ENCODE measurements at places on chromosomes 4 and X. TPM values are rescaled to one million over a fixed set of nuclear protein-coding genes. Genes with fewer than 3 reads are reported as not detected.

Gene JCHAIN
- 0.79 TPM for total RNA-seq

GRCh38 chr4:6730603-6731317, 14.8 kb downstream of the BLOC1S4 start:
- no peak for DNase-seq

DNA sequence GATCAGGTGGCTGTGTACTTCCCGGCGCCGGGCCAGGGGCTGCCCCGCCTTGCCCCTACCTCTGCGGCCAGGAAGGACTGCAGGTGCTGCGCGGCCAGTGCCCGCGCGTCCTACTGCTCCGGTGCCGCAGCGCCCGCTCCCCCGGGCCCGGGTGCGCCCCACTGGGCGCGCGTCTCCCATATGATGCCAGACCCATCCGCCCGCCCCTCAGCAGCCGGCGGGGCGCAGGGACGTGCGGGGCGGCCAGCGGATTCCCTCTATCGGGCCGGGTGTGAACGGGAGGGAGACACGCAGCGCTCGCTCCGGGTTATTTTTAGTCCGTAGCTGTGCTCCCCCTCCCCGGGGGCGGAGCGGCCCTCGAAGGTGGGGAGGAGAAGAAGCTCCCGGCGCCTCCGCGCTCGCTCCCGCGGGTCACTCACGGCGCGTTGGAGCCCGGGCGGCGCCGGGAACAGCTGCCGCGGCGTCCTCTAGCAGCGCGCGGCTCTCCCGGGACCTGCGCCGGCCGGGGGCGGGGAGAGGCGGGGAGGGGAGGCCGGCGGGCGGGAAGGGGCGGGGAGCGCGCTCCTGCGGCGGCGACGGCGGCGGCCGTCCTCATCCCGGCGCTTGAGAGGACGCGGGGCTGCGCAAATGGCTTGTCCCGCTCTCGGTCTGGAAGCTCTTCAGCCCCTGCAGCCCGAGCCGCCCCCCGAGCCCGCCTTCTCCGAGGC, 103.6 kb downstream of the UCHL1 start:
- no peak for DNase-seq

DNA sequence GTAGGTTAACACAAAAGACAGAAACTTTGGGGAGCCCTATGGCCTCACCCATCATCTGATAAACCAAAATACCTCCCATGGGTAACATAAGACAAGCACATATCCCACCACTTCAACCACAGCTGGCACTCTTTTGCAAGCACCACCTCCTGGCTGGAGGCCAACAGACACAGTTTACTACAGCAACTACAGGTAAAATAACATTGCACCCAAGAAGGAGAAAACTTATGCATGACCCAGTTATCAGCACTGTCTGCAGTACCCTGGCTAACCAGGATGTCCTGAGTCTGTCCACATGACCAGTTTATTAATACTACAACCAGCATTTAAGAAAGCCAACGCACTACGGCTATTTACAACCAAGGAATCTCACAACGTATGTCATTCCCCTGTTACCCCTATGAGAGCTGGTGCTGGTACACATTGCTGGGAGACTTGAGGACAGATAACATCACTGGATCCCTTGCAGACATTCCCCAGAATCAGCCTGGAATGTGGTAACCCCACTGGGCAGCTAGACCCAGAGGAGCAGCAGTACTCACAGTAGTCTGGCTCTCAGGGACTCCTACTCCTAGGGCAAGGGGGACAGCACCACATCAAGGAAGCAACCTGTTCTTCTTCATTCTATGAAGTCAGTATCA, 32.0 kb downstream of the ELF2 start:
- DNase-seq: no peak

DNA sequence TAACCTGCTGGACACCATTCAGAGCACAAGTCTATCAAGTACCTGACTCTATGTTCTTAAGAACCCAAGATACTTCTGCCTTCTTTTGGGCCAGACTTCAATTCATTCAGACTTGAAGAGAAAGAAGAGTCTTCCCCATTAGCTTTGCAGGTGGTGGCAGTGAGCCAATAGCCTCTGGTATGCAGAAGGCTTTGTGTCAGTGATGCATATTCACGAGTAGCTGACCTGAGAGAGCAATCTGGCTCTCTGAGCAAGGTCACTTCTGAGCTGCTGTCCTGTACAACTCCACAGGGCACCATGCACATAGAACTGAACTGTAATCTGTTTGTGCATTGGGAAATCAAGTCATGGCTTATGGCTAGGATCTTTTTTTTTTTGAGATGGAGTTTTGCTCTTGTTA, 39.9 kb upstream of the SPINK2 start:
- no peak for DNase-seq

DNA sequence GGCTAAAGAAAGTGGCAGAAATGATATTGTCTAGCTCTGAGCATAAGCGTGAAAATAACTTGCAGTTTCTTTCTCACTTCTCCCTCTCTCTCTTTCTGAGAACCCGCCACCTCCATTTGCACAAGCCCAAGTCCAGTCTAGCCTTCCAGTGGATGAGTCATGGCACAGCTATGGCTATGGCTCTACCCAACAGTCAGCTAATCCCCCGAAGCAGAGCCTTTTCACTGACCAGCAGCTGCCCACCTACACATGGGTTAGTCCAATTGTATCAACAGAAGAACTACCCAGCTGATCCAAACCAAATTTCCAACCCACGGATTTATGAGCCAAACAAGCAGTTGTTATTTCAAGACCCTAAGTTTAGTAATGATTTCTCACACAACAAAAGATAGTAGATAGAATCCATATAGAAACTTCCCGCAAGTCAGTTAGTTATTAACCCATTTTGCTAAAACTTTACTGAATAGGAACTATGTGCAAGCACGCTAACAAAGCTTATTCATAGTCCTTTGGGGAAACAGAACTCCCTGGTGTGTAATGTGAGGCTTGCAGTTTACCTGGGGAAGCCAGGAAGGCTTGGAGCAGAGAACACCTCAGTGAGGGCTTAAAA, 282.3 kb downstream of the INPP4B start:
- DNase-seq: peak; percentile 13

All from HCT116 (cell line).